ENCODE measurements at places on chromosomes 2 and 18. TPM values are rescaled to one million over a fixed set of nuclear protein-coding genes. Genes with fewer than 3 reads are reported as not detected.

DNA sequence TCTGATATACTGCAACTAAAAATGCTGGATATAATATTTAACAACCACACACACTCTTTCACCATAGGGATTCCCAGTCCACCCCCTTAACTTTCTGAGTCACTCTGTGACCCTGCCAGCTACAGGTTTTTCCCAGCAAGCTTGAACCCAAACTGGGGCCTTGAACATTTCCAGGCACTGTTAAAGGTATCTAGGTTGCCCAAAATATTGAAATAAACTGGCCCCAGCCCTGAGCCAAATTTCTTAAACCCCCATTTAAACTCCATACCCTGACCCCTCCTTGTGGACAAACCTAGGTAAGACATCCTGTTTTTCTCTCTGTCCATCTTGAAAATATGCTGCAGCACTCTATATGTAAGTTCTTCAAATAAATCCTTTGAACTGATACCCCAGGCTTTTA is 19.7 kb upstream of the DCTN1 start:
- no peak for DNase-seq

GRCh38 chr2:99776906-99777646 is 287.3 kb upstream of the REV1 start:
- DNase-seq, result no peak

DNA sequence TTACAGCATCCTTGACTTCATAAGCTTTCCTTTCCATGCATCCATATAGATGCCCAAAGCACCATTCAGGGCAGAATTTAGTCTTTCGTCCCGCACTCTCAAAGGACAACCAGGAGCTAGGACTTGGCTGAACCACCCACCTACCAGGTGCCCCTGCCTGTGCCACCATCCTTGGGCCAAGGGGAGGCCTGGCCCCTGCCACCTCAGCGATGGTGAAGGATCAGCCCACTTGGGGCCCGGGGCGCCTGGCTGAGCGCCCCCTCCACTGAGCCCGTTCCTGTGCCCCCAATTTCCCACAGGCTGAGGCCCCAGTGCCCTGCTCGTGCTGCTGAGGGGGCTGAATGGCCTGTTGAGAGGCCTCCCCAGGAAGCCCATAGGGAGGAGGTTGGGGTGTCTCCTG is 33.3 kb upstream of the ALPP start:
- DNase-seq, result no peak

- DNase-seq, result no peak
Measured at GRCh38 chr2:220478305-220479058, 851.1 kb downstream of the SLC4A3 start.

DNA sequence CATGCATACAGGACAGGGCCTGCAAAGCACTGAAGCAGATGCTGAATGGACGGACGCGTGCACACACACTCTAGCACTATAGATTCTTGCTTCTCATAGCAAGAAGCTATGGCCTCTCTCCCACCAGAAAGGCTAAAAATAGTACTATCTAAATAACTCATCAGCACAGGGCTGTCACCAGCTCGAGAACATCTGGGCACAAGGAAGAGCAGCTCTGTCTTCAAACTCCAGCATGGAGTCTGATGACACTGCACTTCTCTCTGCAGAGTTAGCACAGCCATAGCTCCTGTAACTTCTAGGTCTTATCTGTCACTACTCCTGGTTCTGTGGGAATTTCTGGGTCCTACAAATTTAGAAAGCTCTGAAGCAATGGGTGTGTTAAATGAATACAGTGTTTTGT is 123.5 kb downstream of the MYO5B start:
- DNase-seq, result no peak

DNA sequence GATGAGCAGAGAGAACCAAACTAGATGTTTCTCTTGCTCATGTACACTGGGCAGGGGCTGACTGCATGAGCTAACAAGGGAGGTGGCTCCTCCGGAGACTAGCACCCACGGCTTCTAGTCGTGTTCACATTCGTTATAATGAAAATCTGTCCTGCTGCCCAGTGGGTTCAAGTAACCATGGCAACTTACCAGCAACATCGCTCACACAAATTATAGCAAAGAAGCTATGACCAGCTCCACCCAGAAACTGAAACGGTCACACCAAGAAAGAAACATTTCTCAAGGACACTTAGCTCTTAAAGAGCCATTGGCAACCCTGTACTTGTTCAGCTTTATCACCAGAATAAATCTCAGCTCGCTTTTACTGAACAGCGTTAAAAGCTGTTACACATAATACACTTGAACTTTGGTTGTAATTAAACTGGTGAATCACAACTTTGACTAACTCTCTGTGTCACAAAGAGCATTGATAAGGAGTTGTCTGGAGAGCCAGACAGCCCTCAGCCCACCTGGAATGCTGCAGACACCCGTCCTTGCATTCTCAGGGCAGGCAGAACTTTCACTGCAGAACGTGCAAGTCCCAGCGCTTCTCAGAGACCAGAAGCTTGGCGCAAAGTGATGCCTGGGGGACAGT is 141.2 kb downstream of the PID1 start:
- DNase-seq, result no peak

DNA sequence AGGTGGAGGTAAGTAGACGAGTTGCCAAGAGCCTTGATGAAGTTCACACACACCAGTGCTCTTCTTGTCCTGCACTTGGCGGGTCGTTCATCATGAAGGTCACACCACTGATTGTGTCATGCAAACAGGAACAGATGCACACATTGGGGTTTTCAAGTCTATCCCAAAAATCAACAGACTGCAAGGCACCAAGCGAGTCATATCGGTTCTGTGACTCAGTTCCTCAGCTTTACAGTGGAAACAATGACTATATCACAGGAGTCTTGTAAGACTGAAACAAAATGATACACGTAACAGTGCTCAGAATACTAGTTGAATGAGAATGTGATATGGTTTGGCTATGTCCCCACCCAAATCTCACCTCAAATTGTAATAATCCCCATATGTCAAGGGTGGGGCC is 526.9 kb upstream of the ID2 start:
- DNase-seq, result no peak

- no peak for DNase-seq
Measured at GRCh38 chr2:3071685-3072263, 305.8 kb downstream of the EIPR1 start.

- no peak for DNase-seq
Measured at GRCh38 chr2:240156435-240157146, 16.1 kb upstream of the OTOS start.

Gene DLX2
- not detected for total RNA-seq

DNA sequence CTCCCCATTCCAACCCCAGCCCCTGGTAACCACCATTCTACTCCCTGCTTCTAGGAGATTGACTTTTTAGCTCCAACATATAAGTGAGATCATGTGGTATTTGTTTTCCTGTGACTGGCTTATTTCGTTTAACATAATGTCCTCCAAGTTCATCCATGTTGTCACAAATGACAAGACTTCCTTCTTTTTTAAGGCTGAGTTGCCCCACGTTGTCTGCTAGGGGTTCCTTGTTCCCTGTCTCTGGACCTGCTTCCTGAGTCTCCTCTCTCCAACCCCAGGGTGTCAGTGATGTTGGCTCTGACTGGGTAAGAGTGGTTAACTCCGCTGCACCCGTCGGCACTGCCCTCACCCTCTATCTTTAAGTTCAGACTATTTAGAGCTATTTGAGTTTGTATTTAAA is 175.2 kb downstream of the SH3RF3 start:
- no peak for DNase-seq

DNA sequence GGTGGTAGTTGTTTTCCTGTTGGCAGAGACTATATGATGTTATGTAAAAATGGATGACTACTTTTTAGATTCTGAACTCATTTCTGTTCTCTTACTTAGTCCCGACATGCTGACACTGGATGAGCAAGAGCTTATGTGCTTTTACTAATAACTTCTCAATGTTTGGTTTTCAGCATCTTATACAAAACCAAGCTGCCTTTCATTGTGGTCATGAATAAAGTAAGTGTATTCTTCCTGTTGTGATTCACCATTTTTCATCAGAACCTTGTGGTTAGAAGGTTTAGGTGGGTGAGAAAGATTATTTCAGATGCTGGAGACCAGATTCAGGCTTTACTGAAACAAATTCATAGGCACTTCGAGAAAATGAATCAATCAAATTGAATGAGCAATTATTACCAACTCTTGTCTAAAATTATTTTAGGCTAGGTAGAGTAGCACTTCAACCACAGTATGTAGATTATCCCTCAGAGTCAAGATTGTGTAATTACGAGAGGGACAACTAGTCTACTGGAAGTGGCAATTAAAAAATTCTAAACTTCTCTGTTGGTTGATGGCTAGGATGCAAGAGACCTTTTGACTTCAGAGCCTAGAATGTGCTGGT is 9.3 kb downstream of the GPN1 start:
- DNase-seq, result no peak

- DNase-seq, result no peak
Measured at GRCh38 chr2:95039363-95039762, 13.9 kb downstream of the MAL start.

Gene NETO1
- not detected for total RNA-seq

DNA sequence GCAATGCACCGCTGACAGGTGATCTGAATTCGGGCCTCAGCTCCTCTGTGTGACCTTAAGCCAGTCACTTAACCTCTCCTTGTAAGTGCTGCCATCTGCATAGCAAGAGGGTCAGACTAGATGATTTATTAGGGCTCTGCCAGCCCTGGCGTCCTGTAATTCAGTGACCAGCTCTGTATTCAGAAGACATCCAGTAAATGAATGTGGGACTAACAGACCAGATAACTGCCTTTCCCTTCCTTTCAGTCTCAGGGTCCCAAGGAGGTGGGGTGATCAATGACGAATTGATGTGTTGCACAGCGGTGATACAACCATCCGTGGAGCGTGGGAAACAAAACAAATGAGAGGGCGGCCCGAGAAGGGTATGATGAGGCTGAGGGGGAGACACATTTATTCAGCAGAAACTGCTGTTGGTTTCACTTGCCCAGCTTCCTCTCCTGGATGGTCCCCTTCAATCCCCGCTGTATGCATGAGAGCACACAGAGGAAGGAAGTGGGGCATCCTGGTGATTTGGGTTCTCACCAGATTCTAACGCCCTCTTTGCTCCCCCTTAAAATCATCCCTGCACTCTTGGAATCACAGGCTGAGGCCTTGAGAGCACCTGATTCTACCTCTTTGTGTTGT is 92.8 kb downstream of the VIT start:
- no peak for DNase-seq

DNA sequence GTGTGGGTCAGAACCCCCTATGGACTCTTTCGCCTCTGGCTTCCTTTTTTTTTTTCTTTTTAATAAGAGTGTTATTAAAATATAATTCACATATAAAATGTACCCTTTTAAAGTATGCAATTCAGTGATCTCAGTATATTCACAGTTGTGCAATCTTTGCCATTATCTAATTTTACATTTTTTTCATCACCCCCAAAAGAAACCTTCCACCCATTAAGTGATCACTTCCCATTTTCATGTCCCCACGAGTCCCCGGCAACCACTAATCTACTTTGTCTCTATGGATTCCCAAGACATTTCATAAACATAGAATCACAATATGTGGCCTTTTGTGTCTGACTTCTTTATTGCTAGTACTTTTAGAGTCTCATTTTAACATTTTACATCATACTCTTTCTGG is 38.7 kb upstream of the ANXA4 start:
- DNase-seq, result no peak

- no peak for DNase-seq
Measured at GRCh38 chr2:123915380-123915779, 109.7 kb upstream of the CNTNAP5 start.

Gene GPR17
- total RNA-seq, result not detected

GRCh38 chr2:191249156-191249813 is 4.1 kb downstream of the MYO1B start:
- DNase-seq, result no peak

Gene DSG2
- 8.2 TPM for total RNA-seq

Gene LIPG
- not detected for total RNA-seq

All from uterus (tissue), 4 donors.